ENCODE measurements at places on chromosomes 3 and 15.

DNA sequence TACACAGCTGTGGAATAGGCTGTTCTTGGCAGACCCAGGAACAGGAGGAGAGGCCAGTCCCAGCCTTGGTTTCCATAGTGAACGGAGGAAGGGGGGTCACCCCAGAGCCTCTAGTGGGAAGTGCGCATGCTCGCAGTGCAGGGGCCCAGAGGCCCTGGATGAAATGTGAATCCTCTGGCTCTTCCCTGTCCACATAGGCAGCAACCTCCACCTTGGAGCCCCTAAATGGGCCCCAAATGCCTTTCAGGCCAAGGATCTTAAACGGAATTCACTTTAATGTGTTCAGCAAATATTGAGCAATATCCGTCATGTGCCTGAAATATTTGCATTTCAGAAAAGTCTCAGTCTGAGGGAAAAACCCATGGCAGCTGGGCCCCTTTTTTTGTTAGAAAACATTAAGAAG is 3.3 kb upstream of the NDN start:
- no peak for DNase-seq

GRCh38 chr3:149850787-149851584 is 38.0 kb downstream of the RNF13 start:
- no peak for DNase-seq

- DNase-seq = no peak
Observed at GRCh38 chr15:65740148-65740547, 51.9 kb downstream of the DENND4A start.

DNA sequence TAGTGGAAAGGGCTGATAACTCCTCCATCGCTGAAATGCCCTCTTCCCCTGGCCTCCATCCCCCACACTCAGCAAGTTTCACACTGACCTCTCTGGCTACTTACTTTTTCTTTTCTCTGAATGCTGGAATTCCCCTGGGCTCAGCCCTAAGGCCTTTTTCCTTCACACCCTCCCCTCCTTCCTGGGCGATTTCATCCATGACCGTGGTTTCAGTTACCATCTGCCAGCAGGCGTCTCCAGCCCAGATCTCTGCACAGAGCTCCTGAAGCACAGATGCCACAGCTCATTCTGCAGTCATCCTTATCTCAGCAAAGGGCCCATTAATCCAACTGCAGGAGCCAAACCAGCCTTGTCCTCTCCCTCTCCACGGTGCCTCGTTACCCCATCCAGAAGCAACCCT is 114.0 kb downstream of the RFTN1 start:
- DNase-seq = no peak

DNA sequence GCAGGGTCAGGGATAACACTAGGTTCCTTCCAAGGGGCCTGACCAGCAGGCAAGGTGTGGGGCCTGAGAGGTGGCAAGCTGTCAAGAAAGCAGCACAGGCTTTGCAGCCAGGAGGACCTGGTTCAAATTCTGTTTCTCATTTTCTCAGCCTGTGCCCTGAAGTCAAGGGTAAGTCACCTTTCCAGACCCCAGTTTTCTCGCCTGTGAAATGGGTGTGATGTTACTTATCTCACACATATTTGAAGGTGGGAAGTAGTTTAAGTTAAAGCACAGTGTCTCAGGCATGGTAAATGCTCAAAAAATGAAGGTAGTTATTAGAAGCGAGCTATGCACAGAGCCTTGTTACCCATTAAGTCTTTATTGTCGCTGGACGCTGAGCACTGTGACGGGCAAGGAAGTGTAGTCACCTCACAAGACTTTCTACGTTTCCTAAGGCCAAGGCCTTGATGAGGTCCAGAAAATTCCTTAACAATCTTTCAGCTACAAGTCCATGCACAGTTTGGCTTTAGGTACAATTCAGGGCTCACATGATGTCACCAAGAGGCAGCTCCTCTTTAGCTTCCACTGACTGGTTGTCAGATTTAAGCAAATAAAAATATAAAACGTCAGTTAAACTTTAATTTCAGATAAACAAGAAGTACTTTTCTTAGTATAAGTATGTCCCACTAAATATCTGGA is 522.6 kb upstream of the PROK2 start:
- DNase-seq = no peak

- no peak for DNase-seq
Observed at GRCh38 chr15:83276661-83277060, 7.8 kb downstream of the BNC1 start.

GRCh38 chr3:152793969-152794368 is 41.0 kb upstream of the P2RY1 start:
- DNase-seq = no peak
